ENCODE measurements at places on chromosomes 5 and 9.

DNA sequence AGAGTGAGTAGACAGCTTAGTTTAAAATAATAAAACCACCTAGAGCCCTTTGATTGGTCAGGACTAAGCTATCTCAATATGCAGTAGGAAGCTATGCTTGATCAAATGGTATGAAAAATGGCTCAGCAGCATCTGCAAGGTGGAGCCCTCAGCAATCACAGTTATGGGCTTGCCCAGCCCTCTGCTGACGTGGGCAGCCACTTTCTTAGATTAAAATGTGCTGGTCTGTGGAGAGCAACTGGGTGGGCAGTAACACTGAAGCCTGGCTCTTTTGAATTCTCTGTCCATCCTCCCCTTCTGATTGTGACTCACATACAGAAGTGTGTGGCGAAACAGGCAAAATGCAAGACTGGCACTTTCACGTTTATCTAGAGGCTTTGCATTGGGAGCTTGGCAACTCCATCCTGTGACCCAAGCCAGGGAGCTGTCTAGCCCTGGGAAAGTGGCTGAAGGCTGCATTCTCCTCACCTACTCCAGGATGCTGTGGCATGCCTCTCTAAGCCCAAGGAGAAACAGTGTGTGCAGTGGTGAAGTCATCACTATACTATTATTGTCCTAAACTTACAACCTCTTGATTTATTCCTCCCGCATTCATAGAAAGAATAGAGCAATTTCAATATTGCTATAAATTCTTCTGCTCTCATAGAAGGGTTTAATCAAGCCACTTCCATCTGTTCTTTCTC lies 61.1 kb downstream of the MED10 start:
- no peak for DNase-seq

DNA sequence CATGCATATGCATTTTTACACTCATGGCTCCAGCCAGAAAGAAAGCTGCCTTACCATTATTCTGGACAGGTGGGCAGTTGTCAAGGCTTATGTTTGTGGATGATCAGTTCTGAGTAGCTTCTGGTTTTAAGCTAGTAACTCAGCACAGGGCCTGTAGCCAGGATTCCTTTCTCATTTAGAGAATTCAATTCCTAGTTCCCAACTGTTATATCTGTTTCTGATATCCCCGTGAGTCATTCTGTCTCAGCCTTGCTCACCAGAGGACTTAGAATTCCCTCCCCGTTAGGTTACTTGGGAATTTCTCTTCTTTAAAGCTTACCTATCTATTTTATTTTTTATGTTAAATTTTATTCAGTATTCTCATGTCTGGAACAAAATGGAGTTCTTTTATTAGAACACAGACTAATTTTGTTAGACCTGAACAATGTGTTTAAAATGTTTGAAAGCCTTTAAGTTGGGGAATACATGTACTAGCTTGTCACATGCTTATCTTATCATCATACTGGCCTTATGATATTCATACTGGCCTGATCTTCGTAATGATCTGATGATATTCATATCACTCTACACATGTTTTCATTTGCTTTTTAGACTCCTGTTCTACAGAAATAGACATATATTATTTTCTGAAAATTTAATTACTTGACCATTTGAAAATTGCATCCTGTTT lies 47.1 kb downstream of the CAST start:
- no peak for DNase-seq

GRCh38 chr5:81533629-81534405 lies 139.9 kb upstream of the ACOT12 start:
- DNase-seq, result no peak

GRCh38 chr5:53463909-53464621 lies 16.4 kb upstream of the FST start:
- no peak for DNase-seq

DNA sequence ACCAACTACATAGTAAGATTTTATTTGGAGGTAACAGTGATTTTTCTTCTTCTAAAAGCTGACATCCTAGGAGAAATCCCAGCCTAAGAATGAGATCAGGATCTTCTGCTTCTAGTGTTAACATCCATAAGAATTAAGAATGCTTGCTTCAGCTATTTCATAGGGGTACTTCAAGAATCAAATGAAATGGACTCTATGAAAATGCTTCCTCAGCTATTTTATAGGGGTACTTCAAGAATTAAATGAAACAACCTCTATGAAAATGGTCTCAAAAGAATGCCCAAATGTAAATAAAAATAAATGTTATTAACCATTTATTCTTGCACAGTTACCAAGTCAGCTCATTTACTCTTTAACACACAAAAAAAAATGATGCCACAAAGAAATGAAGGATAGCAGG lies 31.5 kb downstream of the ZNF608 start:
- no peak for DNase-seq
